ENCODE measurements at places on chromosomes 11 and 22.

DNA sequence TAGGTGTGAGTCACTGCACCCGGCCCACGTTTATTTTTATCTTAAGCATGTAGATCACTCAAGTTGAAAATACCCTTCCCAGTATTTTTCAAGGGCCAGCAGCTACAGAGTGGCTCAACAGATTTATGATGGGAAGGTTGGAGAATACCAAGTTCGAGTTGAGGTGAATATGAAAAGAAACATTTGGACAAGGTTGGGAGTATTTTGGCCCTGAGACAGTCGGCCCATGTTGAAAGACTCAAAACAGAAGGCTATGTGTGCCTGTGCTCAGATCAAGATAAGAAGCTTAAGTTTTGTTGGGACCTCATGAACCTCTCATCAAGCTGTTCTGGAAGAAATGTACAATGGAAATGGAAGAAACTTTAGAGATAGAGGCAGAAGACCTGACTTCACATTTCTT lies 199.1 kb downstream of the DBX1 start:
- DNase-seq = no peak

GRCh38 chr22:47600281-47600680 lies 837.8 kb downstream of the TBC1D22A start:
- DNase-seq = no peak

GRCh38 chr22:30212996-30213441 lies 33.5 kb downstream of the LIF start:
- DNase-seq = no peak

- DNase-seq = no peak
Measured at GRCh38 chr11:46429717-46430116, 38.1 kb upstream of the CHRM4 start.

- DNase-seq = no peak
Measured at GRCh38 chr11:93814966-93815633, 31.0 kb downstream of the MED17 start.

- DNase-seq = no peak
Measured at GRCh38 chr22:25623310-25623734, 58.8 kb downstream of the GRK3 start.

- DNase-seq = no peak
Measured at GRCh38 chr11:134763030-134763388, 351.0 kb upstream of the B3GAT1 start.

- DNase-seq = no peak
Measured at GRCh38 chr11:118649941-118650340, 29.5 kb downstream of the TREH start.

DNA sequence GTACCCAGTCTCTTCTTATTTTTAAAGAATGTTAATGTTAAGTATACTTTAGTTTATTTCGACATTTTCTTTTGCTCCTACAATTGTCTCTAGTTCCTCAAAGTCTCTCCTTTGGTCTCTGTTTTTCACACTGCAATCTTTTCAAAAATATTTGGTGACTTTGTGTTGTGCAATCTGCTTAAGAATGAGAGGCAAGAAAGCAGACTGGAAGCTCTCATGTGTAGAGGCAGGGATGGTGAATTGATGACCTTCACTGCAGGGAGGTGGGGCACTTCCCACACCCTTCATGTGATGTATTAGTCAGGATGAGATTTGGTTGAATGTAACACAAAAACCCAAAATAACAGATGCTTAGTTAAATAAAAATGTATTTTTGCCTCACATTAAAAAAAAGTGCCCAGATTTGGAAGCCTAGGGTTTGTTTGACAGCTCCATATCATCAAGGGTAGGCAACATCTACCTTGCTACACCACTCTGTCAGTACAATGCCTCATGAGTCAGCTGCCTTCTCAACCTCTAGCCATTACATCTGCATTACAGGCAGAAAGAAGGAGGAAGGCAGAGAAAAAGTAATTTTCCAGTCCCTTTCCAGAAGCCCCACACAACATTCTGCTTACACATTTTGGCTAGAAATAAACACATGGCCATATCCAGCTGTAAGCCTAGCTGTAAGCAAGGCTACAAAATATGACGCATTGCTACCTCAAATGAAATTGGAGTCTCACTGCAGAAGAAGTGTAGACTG lies 3.8 kb upstream of the MMP27 start:
- DNase-seq = no peak

GRCh38 chr22:48054596-48054995 lies 1292.1 kb downstream of the TBC1D22A start:
- no peak for DNase-seq

- DNase-seq = no peak
Measured at GRCh38 chr11:115606498-115607220, 102.4 kb upstream of the CADM1 start.

- DNase-seq = no peak
Measured at GRCh38 chr11:75443043-75443442, 10.0 kb upstream of the KLHL35 start.

DNA sequence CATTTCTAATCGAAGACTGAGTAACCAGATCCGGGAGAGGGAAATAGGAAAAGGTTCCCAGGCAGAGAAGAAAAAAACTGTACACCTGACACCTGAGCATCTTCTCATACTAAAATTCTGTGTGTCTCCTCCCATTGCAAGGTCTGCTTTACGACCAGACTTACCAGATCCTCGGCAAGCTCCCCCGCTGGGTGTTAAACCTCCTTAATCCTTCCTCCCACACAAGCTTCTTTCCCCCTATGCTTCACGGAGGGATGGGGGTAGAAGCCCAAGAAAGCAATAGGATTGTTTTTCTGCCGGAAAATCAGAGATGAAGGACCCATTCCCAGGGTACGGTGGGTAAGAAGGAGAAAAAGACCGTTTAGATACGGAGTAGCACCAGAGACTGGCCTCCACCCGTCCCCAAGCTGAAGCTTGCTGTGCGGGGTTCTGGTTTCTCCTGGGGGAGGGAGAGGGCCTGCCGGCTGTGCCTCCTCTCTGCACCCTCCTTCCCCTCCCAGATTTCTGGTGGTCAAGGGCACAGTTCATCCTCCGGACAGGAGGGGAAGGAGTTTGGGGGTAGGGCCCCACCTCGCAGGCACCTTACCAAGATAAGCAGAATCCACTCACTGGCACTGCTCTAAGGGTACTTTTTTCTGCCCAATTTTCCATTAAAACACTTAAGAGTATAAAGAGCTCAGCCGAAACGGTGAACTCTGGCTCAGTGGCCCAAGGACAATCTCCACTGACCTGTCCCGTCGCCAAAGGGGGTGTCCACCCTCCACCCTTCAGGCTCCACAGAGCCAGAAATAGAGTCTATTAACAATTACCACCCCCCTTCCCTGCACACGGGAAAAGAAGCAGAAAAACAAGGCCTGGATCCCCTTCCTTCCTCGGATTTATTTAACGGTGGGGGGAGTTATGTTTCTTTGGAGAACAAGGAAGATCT lies 1.2 kb downstream of the TOB2 start:
- no peak for DNase-seq

GRCh38 chr11:72896431-72896830 lies 82.2 kb downstream of the ATG16L2 start:
- DNase-seq = no peak

DNA sequence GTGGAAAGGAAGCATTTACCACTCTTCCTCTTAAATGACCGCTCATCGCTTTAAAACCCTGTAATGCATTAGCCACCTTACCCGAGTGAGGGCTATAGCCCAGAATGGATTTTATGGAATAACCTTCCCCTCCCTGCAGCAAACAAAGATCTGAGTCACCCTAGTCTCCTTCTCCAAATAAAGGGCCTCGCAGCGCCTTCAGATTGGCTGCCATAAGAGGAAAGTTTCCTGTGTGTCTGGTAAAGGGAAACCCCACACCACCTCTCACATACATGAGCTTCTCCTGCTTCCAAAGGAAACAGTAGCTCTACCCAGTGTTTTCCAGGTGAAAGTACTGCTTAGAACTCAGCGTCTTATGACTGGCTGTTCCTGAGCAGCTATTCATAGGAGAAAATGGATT lies 47.8 kb downstream of the PPP2R1B start:
- DNase-seq = no peak

GRCh38 chr11:77035580-77035979 lies 1.4 kb downstream of the B3GNT6 start:
- DNase-seq = no peak
